Sigmoid colon (tissue), 7 donors: ENCODE measurements at places on chromosomes 4 and X. TPM values are rescaled to one million over a fixed set of nuclear protein-coding genes. Genes with fewer than 3 reads are reported as not detected.

Gene MAOB
- 7.8 TPM for polyA plus RNA-seq

GRCh38 chrX:65910899-65911298, 129.0 kb downstream of the VSIG4 start:
- no peaks in the 10 kb centered on the region for H3K27me3 ChIP-seq
- H3K36me3 ChIP-seq, result no peaks in the 10 kb centered on the region
- no peak overlapping the region for H3K4me3 ChIP-seq
- H3K27ac ChIP-seq, result no peak overlapping the region

Gene PF4V1
- not detected for polyA plus RNA-seq

Gene CLTRN
- not detected for polyA plus RNA-seq

- no peak overlapping the region for H3K27ac ChIP-seq
- no peaks in the 10 kb centered on the region for H3K4me1 ChIP-seq
- DNase-seq, result no peak
- no peaks in the 10 kb centered on the region for H3K27me3 ChIP-seq
- H3K36me3 ChIP-seq, result no peaks in the 10 kb centered on the region
These were observed 120.2 kb upstream of the NDST4 start for GRCh38 chr4:115233600-115233999.

Gene APEX2
- polyA plus RNA-seq, result 17.7 TPM

DNA sequence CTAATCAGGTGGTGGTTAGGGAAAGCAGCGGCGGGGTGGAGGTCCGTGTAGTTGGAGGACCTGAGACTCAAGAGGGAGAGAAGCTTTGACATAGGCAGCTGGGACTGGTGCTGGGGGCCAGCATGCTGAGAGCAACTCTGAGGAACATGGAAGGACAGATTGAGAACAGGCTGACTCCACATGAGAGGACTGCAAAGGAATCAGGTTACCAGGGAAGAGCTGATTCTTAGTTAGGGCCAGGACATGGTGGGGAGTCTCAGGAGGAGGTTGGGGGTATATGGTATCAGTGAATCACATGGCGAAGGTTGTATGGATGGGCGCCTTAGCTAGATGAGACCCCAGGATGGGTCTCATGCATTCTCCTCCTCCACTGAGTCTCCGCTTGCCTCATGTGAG, 264.0 kb upstream of the BOD1L1 start:
- H3K27ac ChIP-seq, result peak overlapping the region; percentile 65
- H3K36me3 ChIP-seq, result no peaks in the 10 kb centered on the region

GRCh38 chrX:52424656-52425055, 55.8 kb downstream of the XAGE2 start:
- no peaks in the 10 kb centered on the region for H3K27me3 ChIP-seq
- no peak for DNase-seq
- H3K27ac ChIP-seq, result no peak overlapping the region
- no peak overlapping the region for H3K4me3 ChIP-seq

Gene KCTD8
- not detected for polyA plus RNA-seq

- H3K36me3 ChIP-seq, result no peaks in the 10 kb centered on the region
- H3K27ac ChIP-seq, result no peak overlapping the region
- H3K4me1 ChIP-seq, result no peaks in the 10 kb centered on the region
- no peak overlapping the region for H3K4me3 ChIP-seq
These were observed 906.8 kb upstream of the NDST4 start for GRCh38 chr4:116020141-116020722.

DNA sequence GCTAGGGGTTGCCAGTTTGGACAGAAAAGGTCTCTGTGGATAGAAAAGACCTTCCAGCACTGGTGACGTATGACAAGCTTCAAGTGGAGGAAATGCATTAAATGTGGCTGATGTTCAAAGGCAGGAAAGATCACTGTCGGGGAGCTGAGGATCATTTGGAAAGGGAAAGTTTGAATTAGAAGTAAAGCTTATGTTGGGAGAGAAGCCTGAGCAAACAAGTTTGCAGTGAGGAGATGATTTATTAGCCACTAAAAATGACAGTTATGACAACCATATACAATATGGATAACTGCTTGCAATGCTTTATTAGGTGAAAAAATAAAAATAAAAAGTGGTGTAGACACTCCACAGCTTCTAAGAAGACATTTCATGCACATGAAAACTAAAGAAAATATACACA, 135.3 kb upstream of the HS3ST1 start:
- DNase-seq, result no peak
- H3K36me3 ChIP-seq, result no peaks in the 10 kb centered on the region
- H3K27ac ChIP-seq, result no peak overlapping the region
- no peak overlapping the region for H3K4me3 ChIP-seq
- H3K27me3 ChIP-seq, result no peaks in the 10 kb centered on the region

DNA sequence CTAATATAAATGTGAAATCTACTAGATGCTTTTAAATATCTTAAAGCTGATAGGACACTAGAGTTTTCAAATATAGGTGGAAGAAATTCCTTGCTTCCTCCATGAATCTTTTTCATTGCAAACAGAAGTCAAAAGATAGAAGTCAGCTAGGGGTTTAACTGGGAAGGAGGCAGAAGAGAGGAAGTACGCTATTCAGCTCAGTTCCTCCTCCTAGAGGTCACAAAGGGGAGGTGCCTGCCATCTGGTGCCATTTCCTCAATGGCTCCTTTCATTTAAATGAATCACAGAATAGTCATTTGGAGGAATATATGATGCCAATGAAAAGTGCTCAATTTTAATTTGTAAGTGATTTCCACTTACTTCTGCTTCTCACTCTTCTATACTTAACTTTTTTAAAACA, 8.5 kb downstream of the COL25A1 start:
- no peaks in the 10 kb centered on the region for H3K27me3 ChIP-seq
- H3K27ac ChIP-seq, result no peak overlapping the region
- no peaks in the 10 kb centered on the region for H3K36me3 ChIP-seq
- H3K4me1 ChIP-seq, result no peaks in the 10 kb centered on the region
- no peak overlapping the region for H3K4me3 ChIP-seq

DNA sequence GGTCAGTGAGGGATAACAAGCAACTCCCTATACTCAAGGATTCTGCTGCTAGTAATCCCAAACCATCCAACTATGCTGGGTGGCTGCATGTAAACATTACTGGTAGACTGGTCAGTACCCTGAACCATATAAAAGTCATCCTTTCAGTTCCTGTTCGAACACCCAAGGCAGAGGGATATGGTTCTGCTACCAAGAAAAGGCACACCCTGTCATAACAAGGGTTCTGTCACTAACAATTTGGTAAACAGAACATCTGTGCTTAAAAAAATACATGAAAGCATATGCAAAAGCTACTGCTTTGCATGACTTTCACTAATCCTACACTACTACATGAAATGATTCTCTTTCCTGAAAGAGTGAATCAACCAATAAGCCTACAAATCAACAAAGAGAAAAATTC, 76.8 kb upstream of the MCF2 start:
- H3K36me3 ChIP-seq, result peaks cover 6% of the 10 kb centered on the region
- no peak overlapping the region for H3K4me3 ChIP-seq
- no peak for DNase-seq
- no peak overlapping the region for H3K27ac ChIP-seq
- H3K4me1 ChIP-seq, result no peaks in the 10 kb centered on the region

DNA sequence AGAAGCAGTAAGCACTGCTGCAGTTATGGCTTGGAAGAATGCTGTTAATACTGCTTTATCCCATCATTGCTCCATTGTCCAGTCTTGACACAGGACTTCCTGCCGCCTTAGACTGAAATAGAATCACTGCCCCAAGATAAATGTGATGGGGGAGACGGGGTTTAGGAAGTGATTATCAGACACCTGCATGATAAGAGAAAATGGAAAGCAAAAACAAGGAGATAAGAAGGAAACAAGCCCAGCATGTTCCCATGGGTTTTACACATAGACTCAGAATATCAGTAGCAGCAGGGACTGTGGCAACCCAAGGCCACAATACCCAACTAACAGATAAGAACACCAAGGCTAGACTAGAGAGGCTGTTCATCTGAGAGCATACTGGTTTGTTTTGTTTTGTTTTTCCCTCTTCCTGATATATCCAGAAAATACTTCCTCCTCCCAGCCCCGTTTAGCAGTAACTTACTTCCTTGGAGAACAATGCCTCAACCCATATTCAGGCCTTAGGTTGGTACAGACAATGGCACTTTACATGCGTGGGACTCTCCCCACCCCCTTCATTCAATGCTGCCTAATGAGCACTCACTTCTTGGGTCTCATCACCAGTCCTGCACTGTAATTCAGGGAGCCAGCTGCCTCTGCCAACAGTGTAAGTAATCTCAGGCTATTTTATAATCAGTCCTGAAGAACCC, 232.6 kb downstream of the CBR4 start:
- no peak overlapping the region for H3K27ac ChIP-seq
- DNase-seq, result no peak
- no peak overlapping the region for H3K4me3 ChIP-seq
- H3K27me3 ChIP-seq, result no peaks in the 10 kb centered on the region
- no peaks in the 10 kb centered on the region for H3K36me3 ChIP-seq

Gene ERVMER34-1
- polyA plus RNA-seq, result not detected

Gene FGA
- 0.38 TPM for polyA plus RNA-seq
